ENCODE measurements at places on chromosomes 3 and 15.
A peak's percentile ranks its signal among the peaks of the same experiment; 100 is the strongest.

DNA sequence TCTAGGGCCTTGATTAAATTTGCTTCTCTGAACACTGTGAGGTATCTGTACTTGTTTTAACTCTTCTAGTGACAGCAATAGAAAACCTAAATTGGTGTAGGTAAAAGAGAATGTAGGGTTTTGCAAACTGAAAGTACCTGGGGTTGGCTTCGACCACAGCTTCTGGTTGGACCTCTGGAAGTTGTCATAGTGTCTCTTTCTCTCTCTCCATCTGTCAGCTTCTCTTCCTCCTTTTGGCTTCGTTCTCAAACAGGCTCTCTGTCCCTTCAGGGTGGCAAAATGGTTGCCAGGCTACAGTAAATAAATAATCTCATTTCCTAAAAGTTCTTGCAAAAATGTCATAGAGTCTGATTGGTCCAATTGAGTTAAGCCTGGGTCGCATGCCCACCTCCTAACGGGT, 149.3 kb upstream of the CTDSPL start:
- no peaks in the 10 kb centered on the region for H3K27me3 ChIP-seq
- no peaks in the 10 kb centered on the region for H3K36me3 ChIP-seq
- H3K27ac ChIP-seq, result peak overlapping the region; percentile 53
- no peak overlapping the region for H3K4me3 ChIP-seq
- H3K4me1 ChIP-seq, result peaks cover 5% of the 10 kb centered on the region

- DNase-seq, result no peak
- H3K36me3 ChIP-seq, result peaks cover 11% of the 10 kb centered on the region
- H3K27ac ChIP-seq, result no peak overlapping the region
- no peak overlapping the region for H3K4me3 ChIP-seq
- no peaks in the 10 kb centered on the region for H3K27me3 ChIP-seq
- peaks cover 6% of the 10 kb centered on the region for H3K4me1 ChIP-seq
These were observed 53.3 kb upstream of the MELTF start for GRCh38 chr3:197082871-197083270.

GRCh38 chr15:63763476-63764123, 70.1 kb downstream of the HERC1 start:
- no peak overlapping the region for H3K4me3 ChIP-seq
- no peaks in the 10 kb centered on the region for H3K27me3 ChIP-seq
- peaks cover 32% of the 10 kb centered on the region for H3K4me1 ChIP-seq
- DNase-seq, result no peak
- no peaks in the 10 kb centered on the region for H3K36me3 ChIP-seq

DNA sequence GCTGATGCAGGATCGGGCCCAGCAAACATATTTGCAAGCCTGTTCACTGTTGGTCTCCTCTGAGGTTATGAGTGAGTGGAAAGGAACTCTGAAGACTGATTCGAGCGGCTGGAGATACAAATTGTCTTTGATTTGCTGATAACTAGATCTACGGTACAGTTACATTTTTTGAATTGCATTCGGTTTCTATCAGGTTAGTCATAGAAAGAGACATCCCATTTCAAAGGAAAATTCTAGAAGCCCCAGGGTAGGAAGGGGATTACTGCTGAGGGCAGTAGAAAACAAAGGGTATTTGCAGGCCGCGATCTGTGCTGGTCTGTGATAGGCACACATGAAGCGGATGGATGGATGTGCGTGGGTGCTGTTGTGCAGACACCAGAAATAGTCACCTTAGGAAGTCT, 228.4 kb downstream of the ITPR1 start:
- no peaks in the 10 kb centered on the region for H3K27me3 ChIP-seq
- peaks cover 14% of the 10 kb centered on the region for H3K36me3 ChIP-seq
- no peak overlapping the region for H3K4me3 ChIP-seq
- no peak for DNase-seq
- peak overlapping the region; percentile 54 for H3K27ac ChIP-seq

GRCh38 chr3:104437891-104438290, 928.8 kb upstream of the ALCAM start:
- H3K27ac ChIP-seq, result no peak overlapping the region
- H3K36me3 ChIP-seq, result no peaks in the 10 kb centered on the region

DNA sequence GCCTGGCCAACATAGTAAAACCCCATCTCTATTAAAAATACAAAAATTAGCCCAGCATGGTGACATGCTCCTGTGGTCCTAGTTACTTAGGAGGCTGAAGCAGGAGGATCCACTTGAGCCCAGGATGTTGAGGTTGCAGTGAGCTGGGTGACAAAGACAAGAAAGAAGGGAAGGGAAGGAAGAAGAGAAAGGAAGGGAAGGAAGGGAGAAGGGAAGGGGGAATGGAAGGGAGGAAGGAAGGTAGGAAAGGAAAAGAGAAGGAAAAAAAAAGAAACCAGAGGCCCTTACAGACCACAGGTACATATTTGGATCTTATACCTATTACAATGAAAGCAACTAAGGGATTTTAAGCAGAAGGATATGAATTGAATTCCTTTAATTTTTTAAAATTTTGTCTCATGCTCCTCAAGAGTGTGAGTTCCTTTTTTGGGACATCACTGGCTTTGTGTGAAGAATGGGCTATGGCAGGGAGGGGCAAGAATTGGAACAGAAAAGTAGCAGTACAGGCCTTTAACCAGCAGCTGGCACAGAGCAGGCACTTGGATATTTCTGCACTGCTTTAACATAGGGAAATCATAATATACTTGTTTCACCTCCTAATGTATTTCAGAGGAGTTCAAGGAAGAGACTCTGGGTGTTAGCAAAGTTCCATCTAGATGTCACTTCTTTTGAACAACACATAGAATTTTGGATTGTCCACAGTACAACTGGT, 7.9 kb downstream of the RAB27A start:
- peaks cover 51% of the 10 kb centered on the region for H3K4me1 ChIP-seq
- no peaks in the 10 kb centered on the region for H3K27me3 ChIP-seq
- H3K36me3 ChIP-seq, result no peaks in the 10 kb centered on the region
- H3K4me3 ChIP-seq, result no peak overlapping the region
- no peak for DNase-seq
- peak overlapping the region; percentile 95 for H3K27ac ChIP-seq

DNA sequence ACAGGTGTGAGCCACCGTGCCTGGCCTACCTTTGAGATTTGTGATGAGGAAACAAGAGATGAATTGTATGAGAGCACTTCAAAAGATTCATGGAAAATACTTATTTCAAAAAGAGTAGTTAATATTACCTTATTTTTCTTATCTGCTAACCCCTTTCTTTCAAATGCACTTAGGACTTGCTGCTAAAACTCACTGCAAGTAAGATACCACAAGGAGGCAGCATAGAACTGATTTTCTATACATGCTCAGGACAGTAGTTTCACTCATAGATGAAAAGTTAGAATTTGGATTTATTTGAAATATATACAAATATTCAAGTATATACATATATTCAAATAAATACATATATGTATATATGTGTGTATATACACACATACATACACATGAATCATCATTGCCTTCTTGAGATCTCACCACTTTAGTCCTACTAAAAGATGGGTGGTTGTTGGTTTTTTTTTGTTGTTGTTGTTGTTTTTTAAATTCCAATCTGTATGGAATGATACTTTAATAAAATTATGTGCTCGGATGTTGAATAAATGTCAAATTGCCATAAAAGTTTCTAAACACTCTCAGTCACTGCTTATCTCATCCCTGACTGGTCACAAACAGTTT, 2.4 kb downstream of the CCNDBP1 start:
- H3K4me1 ChIP-seq, result peaks cover 32% of the 10 kb centered on the region
- H3K27ac ChIP-seq, result no peak overlapping the region
- H3K36me3 ChIP-seq, result peaks cover 37% of the 10 kb centered on the region
- no peaks in the 10 kb centered on the region for H3K27me3 ChIP-seq

GRCh38 chr3:10306156-10306555, 13.4 kb upstream of the GHRL start:
- H3K4me3 ChIP-seq, result no peak overlapping the region
- DNase-seq, result no peak
- H3K4me1 ChIP-seq, result no peaks in the 10 kb centered on the region
- no peak overlapping the region for H3K27ac ChIP-seq

- H3K27me3 ChIP-seq, result no peaks in the 10 kb centered on the region
- no peak overlapping the region for H3K27ac ChIP-seq
- DNase-seq, result no peak
- H3K4me3 ChIP-seq, result no peak overlapping the region
- no peaks in the 10 kb centered on the region for H3K4me1 ChIP-seq
These were observed 240.8 kb downstream of the NFKBIZ start for GRCh38 chr3:102089904-102090720.

- no peaks in the 10 kb centered on the region for H3K27me3 ChIP-seq
- DNase-seq, result peak; percentile 73
- H3K4me1 ChIP-seq, result peaks cover 49% of the 10 kb centered on the region
- H3K36me3 ChIP-seq, result no peaks in the 10 kb centered on the region
- H3K4me3 ChIP-seq, result peak overlapping the region; percentile 91
- H3K27ac ChIP-seq, result peak overlapping the region; percentile 98
These were observed 634 bp downstream of the MINDY2 start for GRCh38 chr15:58771621-58772250.

- H3K4me1 ChIP-seq, result no peaks in the 10 kb centered on the region
- H3K36me3 ChIP-seq, result no peaks in the 10 kb centered on the region
- no peak overlapping the region for H3K4me3 ChIP-seq
- no peak overlapping the region for H3K27ac ChIP-seq
- H3K27me3 ChIP-seq, result no peaks in the 10 kb centered on the region
These were observed 82.0 kb downstream of the GPR156 start for GRCh38 chr3:120203016-120203415.

GRCh38 chr3:55728461-55729100, 241.5 kb upstream of the WNT5A start:
- H3K36me3 ChIP-seq, result no peaks in the 10 kb centered on the region
- H3K27me3 ChIP-seq, result no peaks in the 10 kb centered on the region
- no peak overlapping the region for H3K27ac ChIP-seq
- no peak overlapping the region for H3K4me3 ChIP-seq
- H3K4me1 ChIP-seq, result no peaks in the 10 kb centered on the region

GRCh38 chr15:68620721-68621527, 42.1 kb downstream of the CORO2B start:
- no peaks in the 10 kb centered on the region for H3K36me3 ChIP-seq
- peaks cover 6% of the 10 kb centered on the region for H3K4me1 ChIP-seq
- peaks cover 4% of the 10 kb centered on the region for H3K27me3 ChIP-seq
- H3K4me3 ChIP-seq, result no peak overlapping the region
- H3K27ac ChIP-seq, result peak overlapping the region; percentile 71

DNA sequence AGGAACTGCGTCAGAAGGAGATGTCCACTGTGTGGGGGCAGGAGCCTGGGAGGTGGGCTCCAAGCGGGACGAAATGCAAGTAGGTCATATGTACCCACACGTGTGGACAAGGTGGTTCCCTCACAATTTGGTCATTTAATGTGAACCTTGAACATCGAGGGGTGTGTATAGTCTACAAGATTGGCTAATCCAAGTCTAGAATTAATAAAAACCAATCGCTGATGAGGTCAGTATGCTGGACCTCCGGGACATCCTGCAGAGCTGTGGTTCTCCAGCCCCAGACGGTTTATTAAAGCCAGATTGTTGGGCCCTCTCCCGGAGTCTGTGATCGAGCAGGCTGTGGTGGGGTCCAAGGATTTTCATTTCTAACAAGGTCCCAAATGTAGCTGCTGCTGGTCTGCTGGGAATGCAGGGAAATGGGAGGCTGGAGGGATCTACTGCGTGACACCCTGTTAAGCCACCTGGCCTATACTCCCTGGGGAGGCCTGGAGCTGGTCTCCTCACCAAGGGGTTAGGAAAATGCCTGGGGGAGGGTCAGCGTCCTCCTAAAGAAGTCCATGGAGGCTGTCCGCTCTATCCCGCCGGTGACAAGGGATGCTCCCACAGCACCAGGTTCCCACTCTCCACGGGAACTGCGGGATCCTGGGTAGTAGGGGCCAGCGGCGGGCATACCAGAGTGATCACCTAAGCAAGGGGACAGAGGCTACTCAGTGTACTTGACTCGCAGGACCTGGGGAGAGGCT, 25.1 kb downstream of the PCSK6 start:
- no peak overlapping the region for H3K27ac ChIP-seq
- no peak for DNase-seq
- peaks cover 5% of the 10 kb centered on the region for H3K4me1 ChIP-seq
- H3K36me3 ChIP-seq, result no peaks in the 10 kb centered on the region
- no peak overlapping the region for H3K4me3 ChIP-seq
- H3K27me3 ChIP-seq, result no peaks in the 10 kb centered on the region

GRCh38 chr3:557972-558371, 361.4 kb downstream of the CHL1 start:
- no peak for DNase-seq
- no peaks in the 10 kb centered on the region for H3K36me3 ChIP-seq
- H3K27me3 ChIP-seq, result no peaks in the 10 kb centered on the region
- no peak overlapping the region for H3K27ac ChIP-seq

Data from stomach (tissue), 19 donors.